NCI-H774 (cell line): ENCODE measurements at places on chromosomes 12 and 14.

GRCh38 chr12:90473831-90474230 is 481.1 kb downstream of the CCER1 start:
- DNase-seq: no peak

DNA sequence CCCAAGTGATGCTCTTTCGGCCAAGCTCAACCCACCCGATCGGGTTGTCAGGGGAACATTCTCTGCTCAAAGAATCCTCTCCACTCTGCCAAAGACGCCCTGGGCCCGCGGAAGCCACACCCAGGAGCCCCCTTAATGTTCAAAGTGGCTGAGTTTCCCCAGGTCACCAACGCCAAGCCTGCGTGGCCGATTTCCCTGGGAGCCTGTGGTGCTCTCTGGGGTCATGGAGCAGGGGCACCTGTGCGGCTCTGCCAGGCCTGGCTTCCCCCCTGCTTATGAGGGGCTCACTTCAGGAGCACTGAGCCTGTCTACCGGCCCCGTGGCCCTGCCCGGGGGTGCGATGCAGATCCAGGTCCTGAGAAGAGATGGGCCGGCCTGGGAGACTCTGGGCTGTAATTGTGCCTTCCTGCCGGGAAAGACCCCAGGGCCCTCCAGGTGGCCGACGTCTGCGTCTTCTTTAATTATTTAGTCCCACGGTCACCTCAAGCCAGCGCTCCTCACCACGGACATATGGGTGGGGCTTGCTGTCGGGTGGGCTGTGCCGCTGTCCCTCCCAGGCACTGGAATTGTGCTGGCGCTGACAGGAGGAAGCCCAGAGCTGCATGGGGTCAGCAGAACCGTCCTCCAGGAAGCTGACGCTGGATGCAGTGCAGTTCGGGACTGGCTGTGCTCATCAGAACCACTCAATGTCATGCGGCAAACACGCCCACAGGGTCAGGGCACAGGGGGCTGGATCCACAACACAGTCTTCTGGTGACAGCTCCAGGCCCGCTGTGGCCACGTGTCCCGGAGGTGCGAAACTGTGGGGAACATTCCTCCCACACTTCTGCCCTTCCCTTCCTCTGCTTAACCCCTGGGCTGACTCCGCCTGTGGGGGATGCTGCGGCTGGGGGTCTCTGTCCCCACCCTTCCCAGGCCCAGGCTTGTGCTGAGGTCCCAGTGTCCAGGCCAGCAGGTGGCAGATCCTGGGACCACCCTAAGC is 267.6 kb upstream of the SFSWAP start:
- no peak for DNase-seq

DNA sequence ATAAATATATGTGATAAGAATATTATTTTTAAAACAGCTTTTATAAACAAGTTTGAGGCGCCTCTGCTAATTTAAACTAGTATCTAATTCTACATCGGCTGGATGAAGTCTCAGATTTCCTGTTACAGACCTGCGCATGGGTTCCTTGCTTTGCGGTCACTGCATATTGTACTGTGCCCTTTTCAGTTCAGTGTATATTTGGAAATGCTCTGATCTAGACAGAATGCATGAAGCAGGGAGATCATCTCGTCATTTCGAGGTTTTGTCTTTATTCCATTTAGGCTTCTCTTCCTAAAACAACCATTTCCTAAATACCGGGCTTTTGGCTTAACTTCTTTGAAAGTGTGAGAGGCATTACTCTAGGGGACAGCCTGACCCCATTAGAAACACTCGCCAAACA is 25.6 kb downstream of the CRACR2A start:
- no peak for DNase-seq

GRCh38 chr14:58166005-58166983 is 14.3 kb upstream of the ARMH4 start:
- peak; percentile 29 for DNase-seq

GRCh38 chr12:87529413-87529812 is 499.8 kb downstream of the C12orf50 start:
- DNase-seq: no peak

GRCh38 chr14:100123618-100124017 is 35.8 kb downstream of the DEGS2 start:
- DNase-seq: no peak

GRCh38 chr12:109961201-109961600 is 35.0 kb downstream of the GIT2 start:
- no peak for DNase-seq

GRCh38 chr12:64221651-64222008 is 466 bp downstream of the KICS2 start:
- DNase-seq: peak; percentile 85

GRCh38 chr14:71726580-71727021 is 205.6 kb upstream of the RGS6 start:
- no peak for DNase-seq

DNA sequence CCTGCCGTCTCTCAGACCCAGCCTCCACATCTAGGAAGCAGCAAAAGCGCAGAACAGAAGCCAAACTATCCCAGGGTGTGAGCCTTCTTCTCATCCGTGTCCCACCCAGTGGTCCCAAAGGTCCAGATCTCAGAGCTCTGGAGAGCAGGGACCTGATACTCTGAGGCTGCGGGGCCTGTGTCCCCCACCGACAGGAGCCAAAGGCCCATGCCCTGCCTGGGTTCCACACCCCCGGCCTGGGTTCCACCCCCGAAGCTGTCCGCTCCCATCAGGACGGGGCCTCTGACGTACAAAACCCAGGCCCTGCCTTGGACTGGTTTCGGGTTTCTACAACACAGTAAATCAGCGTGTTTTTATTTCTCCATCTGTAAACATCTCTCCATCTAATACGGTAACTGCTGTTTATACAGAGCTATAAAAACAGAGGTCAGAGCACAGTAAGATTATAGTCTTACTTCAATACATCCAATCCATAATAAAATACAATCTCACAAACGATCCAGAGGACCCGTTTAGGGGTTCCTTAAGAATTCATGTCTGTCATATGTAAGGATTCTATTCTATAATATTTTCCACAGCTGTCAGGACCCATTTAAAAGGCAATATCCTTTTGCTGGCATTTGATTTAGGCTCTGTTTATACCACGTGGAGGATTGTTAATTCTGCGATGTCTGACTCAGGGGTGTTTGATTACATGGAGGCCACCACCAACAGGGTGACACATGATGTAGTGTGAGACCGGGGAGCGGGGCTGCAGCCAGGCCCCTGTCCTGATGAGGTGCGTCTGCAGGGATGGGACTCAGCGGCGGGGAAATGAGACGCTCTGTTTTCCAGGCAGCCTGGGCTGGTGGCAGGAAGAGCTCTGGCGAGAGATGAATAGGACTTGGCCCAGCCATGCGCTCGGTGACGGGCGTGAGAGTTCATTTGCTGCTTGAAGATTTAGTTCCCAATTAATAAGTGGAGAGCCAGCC is 110.3 kb downstream of the DICER1 start:
- DNase-seq: no peak

- DNase-seq: no peak
These were observed 6.0 kb upstream of the ACVRL1 start for GRCh38 chr12:51901121-51901817.

DNA sequence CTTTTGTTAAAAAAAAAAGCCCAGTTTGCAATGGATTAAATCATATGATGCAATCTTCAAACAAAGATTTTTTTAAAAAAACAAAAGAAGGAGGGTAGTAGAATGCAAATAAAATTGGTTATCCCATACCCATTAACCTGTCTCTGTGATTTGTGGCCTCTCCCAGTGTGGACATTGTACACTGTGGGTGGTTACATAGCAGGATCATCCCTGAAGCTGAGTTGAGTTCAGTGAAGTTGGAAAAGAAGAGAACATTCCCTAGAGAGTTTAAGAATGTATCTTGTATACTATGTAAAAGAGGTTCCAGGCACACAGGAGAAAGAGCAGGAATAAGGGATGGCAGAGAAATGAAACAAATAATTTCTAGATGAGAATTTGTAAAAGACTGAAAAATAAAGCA is 142.4 kb upstream of the SLC16A7 start:
- no peak for DNase-seq

GRCh38 chr14:23137192-23137812 is 18.2 kb upstream of the CEBPE start:
- no peak for DNase-seq

DNA sequence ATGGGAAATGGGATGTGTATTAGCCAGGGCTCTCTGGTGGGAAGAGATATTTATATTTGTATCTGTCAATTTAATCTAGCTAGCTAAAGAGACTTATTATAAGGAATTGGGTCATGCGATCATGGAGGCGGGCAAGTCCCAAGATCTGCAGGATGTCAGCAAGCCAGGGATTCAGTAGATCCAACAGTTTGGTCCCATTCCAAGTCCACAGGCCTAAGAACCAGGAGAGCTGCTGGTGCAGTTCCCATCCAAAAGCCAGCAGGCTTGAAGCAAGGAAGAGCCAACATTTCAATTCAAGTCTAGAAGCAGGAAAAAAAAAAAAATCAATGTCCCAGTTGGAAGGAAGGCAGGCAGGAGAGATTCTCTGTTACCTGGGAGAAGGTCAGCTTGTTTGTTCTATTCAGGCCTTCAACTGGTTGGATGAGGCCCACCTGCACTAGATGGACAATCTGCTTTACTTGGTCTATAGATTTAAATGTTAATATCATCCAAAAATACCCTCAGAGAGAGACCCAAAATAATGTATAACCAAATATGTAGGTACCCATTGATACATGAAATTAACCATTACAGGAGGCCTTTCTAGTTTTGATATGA is 60.7 kb upstream of the BCAT1 start:
- no peak for DNase-seq

DNA sequence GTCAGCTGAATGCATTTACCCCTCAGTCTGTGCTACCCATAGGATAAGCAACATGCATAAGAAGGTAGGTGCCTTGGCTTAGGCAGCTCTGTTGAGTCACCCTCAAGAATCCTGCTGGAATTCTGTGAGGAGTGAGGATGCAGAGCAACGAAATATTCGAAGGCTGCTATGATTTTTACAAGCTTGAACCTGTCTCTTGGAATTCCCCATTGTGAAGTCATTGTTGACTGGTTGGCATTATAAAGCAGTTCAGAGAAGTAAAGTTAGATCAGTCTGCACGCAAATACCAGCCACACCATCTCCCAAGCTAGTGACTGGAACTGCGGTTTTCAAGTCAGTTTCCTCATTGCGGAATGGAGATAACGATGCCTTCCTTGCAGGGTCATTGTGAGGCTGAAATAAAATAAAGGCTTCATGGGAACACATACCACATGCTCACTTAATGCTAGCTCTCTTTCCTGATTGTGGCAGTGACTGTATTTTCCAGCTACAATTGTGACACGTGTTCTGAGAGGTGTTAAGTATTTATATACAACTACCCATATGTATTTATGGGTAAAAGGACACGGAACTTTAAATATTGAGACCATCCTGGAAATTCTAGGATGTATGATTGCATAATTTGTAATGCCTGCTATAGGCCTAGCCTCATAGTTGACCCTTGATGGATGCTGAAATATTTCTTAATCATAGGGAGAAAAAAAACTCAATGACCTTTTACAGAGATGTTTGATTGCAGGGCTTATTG is 96.7 kb downstream of the ETV6 start:
- DNase-seq: no peak

GRCh38 chr12:1593174-1594005 is 991 bp downstream of the FBXL14 start:
- peak; percentile 47 for DNase-seq

- DNase-seq: no peak
These were observed 1.7 kb downstream of the ARHGAP5 start for GRCh38 chr14:32078858-32079216.
